ENCODE measurements at places on chromosomes 7 and 10.

GRCh38 chr10:54065106-54065505 lies 735.9 kb downstream of the PCDH15 start:
- no peak for DNase-seq

DNA sequence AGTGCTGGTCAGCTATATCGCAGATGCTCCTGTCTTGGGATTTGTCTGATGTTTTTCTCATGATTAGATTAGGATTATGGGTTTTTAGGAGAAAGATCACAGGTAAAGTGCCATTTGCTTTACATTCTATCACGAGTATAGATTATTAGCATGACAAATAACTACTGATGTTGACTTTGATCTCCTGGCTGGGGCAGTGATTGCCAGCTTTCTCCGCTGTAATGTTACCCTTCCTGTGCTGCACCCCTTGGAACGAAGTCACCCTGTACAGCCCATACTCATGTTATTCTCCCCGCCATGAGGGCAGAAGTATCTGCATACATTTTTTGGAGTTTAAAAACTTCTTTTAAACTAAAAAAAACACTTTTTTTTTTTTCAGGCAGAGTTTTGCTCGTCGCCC lies 10.8 kb upstream of the CLDN4 start:
- no peak for DNase-seq

- DNase-seq: no peak
Observed at GRCh38 chr7:7309203-7309602, 126.9 kb downstream of the C1GALT1 start.

- DNase-seq: no peak
Observed at GRCh38 chr7:22485189-22485588, 14.8 kb downstream of the STEAP1B start.

DNA sequence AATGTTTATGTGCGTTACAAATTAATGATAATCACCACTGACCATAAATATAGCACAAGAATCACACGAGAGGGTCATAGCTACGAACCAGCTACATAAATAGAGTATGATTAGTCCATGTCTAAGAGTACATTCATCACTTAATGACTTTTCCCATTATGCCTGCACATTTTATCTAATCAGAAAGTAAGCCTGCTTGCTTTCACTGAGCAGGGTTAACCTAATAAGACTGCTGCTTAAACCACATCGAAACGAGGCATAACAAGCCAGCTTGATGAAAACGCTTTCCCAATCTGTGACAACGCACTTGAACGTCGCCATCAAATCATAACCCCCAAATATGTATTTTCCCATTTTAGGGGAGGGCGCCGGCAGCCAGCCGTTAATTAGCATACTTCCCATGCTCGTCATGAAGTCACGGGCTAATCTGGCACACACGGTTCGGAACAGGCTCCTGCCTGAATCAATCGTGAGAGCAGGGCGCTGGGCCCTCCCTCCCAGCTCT lies 71.5 kb downstream of the EBF3 start:
- DNase-seq: no peak

DNA sequence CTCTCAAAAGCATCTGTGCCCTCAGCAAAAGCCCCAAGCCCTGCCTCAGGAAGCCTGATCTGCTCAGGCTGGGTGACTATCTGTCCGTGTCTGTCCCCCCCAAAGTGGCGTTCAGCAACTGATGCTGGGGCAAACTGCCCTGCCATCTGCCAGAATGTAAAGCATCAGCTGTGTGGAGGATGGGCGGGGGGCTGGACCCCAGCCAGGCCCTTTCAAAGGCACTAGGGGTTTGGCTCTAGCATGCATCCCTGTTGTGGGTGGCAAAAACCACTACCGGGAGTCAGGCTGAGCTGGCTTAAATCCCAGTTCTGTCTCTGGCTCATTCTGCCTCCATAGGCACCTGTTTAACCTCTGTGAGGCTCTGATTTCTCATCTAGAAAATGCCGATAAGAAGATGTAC lies 35.5 kb downstream of the GPRIN2 start:
- no peak for DNase-seq

DNA sequence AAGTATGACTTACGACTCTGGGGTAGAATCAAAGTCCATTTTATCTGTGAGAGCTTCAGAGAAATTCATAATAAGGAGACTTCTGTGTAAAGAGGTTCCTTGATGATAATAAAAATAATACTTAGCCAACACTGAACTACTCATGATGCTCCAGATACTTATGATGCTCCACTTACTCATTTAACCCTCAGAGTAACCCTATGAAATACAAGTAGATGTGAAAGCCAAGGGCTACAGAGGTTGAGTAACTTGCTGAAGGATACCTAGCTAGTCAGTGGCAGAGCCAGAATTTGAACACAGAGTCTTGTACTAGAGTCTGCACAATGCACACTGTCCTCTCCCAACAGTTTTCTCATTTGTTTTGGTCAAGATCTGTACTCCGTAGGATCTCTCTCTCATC lies 89.5 kb downstream of the HECW1 start:
- DNase-seq: no peak

GRCh38 chr7:77209479-77210139 lies 10.0 kb upstream of the FGL2 start:
- no peak for DNase-seq

GRCh38 chr7:137469191-137469811 lies 125.8 kb upstream of the PTN start:
- DNase-seq: no peak

- DNase-seq: peak; percentile 96
Observed at GRCh38 chr10:16965740-16966447, 148.7 kb upstream of the RSU1 start.

DNA sequence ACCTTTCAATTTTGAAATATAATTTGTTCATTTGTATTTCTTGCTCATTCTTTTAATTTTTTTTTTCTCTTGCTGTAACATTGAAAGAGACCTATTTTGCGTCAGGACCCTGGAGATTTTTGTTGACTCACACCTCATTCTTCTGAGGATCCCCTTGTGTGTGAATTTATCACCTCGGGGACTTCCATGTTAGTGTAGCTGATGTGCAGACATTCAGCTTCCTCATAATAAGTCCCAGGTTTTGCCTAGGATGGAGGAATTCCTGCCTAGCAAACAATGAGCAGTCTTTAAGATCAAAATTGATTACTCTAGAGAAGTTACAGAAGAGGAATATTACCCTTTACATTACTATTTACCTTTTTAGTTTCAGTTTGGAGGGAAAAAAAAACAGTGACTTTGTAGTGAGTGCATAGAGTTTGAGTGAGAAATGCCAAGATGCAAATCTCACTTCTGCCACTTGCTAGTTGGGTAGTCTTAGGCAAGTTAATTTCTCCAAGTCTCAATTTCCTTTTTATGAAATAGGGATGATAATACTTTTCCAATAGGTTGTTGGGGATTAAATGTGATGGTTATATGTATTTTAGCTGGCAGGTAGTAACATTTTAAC lies 14.3 kb downstream of the TES start:
- no peak for DNase-seq

GRCh38 chr10:123327896-123328295 lies 173.7 kb downstream of the BUB3 start:
- DNase-seq: no peak

GRCh38 chr7:129356176-129356575 lies 78.1 kb upstream of the STRIP2 start:
- no peak for DNase-seq
